ENCODE measurements at places on chromosomes 7 and 10.

DNA sequence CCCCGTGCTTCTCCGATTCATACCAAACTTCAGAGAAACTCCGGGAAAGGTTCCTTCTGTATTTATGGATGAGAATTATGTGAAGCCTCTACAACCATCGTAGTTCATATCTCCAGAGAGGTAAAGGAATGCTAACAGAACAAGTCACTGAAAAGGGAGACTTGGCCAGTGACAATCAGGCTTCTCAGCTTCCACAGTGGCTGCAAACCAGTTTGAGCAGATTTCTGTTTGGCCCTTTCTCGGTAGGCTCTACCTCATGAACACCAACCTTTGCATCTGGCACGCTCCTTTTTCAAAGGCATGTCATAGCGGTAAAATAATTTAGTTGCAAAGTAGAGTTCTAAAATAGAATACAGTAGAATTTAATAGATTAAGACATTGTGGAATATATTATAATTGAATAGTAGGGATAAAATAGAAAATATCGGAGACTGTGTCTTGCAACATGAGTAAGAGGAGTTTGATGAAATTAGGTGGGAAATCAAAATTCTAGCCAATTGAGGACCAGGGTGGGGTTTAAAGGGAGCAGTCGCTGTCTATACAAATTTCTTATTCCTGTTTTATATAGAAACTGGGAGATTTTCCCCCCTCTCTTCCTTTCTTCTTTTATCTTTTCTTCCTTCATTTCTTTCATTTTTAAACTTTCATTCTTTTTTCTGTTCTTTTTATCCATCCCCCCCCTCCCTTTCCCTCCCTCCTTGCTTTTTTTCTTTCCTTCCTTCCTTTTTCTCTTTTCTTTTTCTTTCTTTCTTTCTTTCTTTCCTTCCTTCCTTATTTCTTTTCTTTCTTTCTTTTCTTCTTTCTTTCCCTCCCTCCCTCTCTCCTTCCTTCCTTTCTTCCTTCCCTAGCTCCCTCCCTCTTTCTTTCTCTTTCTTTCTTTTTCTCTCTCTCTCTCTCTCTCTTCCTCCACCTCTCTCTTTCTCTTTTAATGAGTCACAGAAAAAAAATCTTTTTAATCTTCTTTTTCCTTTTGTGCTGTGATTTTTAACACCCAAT is 161.5 kb upstream of the KLF6 start:
- no peak for DNase-seq

GRCh38 chr7:100893318-100893895 is 2.3 kb downstream of the ACHE start:
- DNase-seq = no peak

GRCh38 chr7:116582806-116583444 is 58.1 kb downstream of the CAV1 start:
- DNase-seq = peak; percentile 98

GRCh38 chr7:151018421-151019129 is 5.7 kb downstream of the ATG9B start:
- DNase-seq = no peak

DNA sequence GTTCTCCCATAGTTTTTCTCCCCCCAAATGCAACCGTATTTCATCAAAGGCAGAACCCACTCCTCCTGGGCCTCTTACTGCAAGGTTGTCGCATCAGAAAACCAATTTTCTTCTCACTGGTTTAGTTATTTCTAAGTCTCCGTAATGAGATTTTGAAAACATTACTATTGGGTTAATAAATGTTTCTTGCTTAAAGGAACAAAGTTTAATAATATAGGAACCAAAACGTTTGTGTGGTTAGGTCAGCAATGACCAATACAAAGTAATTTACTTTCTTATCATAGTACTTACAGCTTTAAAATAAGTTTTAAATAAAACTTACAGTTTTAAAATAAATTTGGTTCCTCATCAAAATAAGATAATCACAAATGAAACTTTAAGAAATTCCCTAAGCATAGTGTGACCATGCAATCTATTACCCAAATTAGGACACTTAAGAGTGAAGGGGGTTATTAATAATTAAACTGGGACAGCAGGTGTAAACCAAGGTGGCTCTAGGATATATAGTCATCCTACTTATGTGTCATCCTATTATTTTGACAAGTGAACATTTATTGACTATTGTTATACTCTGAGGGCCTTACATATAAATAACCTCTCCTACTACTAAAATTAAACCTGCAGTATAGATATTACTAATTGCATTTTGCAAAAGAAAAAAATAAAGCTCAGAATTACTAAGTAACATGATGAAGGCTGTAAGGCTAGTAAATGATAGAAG is 415.4 kb upstream of the LRRN3 start:
- DNase-seq = no peak

DNA sequence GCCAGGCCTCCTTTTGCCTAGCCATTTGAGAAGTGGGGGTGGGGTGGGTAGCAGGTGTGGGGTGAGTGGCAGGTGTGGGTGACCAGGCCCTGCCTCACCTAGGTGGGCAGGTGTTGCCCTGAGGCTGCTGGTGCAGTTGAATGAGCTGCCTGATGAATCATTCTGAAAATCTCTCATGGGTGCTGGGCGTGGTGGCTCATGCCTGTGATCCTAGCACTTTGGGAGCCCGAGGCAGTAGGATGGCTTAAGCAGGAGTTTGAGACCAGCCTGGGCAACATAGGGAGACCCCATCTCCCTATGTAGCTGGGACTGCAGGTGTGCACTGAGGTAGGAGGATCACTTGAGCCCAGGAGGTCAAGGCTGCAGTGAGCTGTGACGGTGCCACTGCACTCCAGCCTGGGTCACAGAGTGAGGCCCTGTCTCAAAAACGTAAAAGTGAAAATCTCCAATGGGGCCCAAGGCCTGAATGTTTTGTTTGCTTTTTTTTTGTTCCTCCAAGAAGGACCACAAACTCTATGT is 17.7 kb downstream of the TSPAN14 start:
- DNase-seq = no peak

- no peak for DNase-seq
Measured at GRCh38 chr10:21700474-21700873, 166.4 kb downstream of the MLLT10 start.

GRCh38 chr10:75406462-75407223 is 5.1 kb upstream of the ZNF503 start:
- no peak for DNase-seq

All from HFFc6 (cell line).